ENCODE measurements at places on chromosomes 12 and 14. TPM values are rescaled to one million over a fixed set of nuclear protein-coding genes. Genes with fewer than 3 reads are reported as not detected.

GRCh38 chr14:71964716-71965115 is 32.5 kb downstream of the RGS6 start:
- DNase-seq = no peak

GRCh38 chr12:44025499-44025898 is 189.6 kb downstream of the TMEM117 start:
- no peak for DNase-seq

GRCh38 chr14:91872011-91872501 is 4.7 kb upstream of the TC2N start:
- DNase-seq = no peak

DNA sequence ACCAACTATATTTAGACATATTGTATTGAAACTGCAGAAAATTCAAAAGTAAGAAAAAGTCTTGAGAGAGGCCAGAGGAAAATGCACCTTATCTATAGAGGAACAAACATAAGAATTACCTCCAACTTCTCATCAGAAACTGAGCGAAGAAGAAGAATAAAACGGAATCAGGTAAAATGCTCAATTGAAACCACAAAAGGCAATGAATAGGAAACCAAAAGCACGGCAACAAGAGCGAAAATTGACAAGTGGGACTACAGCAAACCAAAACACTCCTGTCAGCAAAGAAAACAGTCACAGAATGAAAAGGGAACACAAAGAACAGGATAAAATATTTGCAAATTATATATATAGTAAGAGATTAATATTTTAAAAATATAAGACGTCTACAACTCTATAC is 61.9 kb upstream of the PARP11 start:
- no peak for DNase-seq

- no peak for DNase-seq
Measured at GRCh38 chr12:122747224-122748135, 5.1 kb upstream of the DENR start.

GRCh38 chr14:49909016-49909415 is 16.1 kb downstream of the ARF6 start:
- no peak for DNase-seq

GRCh38 chr14:68885226-68886108 is 92.6 kb upstream of the ZFP36L1 start:
- no peak for DNase-seq

- DNase-seq = no peak
Measured at GRCh38 chr12:27554421-27555186, 30.6 kb downstream of the PPFIBP1 start.

- DNase-seq = no peak
Measured at GRCh38 chr12:82708061-82708879, 21.6 kb downstream of the TMTC2 start.

- no peak for DNase-seq
Measured at GRCh38 chr14:24633353-24633752, 637 bp downstream of the GZMB start.

DNA sequence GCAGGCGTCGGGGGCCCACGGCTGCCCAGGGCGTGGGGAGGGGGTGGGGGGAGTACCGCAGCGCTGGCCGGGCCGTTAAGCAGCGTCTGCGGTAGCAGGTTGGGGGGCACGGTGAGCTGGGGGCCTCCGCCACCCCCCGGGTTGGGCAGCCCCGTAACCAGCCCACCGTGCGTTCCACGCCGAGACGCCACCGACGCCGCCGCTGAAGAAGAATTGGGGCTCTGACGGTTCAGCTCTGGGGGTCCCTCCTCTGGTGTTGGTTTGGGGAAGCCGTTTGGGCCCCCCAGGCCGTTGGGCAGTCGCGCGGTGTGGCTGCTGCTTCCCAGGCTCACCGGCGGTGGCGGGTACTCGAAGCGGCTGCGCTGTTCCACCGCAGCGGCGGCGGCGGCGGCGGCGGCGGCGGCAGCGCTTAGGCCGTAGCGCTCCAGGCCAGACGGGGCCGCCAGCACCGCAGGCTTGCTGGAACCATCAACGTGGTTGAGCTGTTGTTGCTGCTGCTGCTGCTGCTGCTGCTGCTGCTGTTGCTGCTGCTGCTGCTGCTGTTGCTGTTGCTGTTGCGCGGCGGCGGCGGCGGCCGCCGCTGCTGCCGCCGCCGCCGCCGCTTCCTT is 1.5 kb downstream of the IRF2BPL start:
- no peak for DNase-seq

DNA sequence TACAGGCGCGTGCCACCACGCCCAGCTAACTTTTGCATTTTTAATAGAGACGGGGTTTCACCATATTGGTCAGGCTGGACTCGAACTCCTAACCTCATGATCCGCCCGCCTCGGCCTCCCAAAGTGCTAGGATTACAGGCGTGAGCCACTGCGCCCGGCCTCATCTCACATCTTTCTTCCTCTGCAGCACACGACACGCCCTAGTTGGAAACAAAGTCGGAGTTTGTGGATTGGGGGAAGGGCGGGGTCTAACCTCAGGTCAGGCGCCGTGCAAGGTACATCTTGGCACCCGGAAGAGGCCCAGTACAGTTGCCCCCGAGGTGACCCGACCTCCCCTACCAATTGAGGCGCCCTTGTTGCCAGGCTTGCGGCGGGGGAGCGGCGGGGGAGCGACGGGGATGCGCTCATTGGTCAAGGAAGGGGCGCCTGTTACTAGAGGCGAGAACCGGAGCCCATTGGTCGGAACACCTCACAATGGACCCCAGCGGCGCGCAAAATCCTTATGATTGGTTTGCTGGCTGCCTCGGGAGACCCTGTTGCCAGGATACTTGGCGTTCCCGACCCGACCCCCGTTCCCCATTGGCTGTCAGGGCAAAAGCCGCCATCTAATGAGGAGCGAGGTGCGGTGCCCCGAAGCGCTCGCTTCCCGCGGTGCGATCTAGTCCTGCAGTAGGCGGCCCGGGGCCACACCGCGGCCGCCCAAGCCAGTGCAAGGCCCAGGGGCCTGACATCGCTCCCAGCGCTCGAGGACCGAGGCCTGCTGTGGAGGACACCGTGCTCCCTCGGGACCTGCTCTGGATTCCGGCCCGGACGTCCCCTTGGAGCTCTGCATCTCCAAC is at the start of gene REC8:
Gene REC8 (plus strand): TSS at position 659 of the 839 bp plus-strand sequence. CDS start 473 bp downstream, outside the sequence.
- DNase-seq = no peak

DNA sequence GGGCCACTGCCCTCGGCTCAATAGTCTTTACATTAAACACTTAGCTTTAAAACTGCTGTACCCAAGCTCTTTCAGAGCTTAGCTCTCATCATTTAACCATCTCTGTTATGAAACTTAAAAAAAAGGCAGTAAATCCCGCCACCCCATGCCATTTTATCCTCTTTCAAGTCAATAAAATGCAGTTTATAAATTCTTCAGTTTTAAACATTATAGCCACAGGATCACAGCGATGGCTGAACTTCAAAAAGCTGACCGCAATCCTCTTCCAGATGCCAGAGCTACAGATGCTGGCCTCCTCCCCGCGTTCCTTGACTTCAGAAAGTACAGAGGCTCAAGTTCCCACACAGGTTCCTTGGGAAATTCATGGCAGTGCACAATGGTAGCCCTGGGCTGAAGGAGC is 4.2 kb downstream of the OR10G3 start:
- DNase-seq = no peak

GRCh38 chr12:100794441-100795173 is at the start of gene ANO4:
TSS of gene ANO4 (plus strand) at chr12:100794776. CDS start at chr12:100901786, 107,010 bp downstream.
- no peak for DNase-seq

KLHDC1 gene
- 1.2 TPM for total RNA-seq

DEGS2 gene
- 1.1 TPM for total RNA-seq

MORN3 gene
- 1.6 TPM for total RNA-seq

MYBPC1 gene
- total RNA-seq = not detected

SERPINA9 gene
- not detected for total RNA-seq

CD163L1 gene
- total RNA-seq = 1.3 TPM

EIF2S3B gene
- total RNA-seq = 1.4 TPM

ADCY4 gene
- total RNA-seq = 41.8 TPM

MANSC4 gene
- total RNA-seq = not detected

RNU4-1 gene
- total RNA-seq = not detected

ADAMTS20 gene
- total RNA-seq = not detected
